ENCODE measurements at places on chromosomes 5 and 9.

DNA sequence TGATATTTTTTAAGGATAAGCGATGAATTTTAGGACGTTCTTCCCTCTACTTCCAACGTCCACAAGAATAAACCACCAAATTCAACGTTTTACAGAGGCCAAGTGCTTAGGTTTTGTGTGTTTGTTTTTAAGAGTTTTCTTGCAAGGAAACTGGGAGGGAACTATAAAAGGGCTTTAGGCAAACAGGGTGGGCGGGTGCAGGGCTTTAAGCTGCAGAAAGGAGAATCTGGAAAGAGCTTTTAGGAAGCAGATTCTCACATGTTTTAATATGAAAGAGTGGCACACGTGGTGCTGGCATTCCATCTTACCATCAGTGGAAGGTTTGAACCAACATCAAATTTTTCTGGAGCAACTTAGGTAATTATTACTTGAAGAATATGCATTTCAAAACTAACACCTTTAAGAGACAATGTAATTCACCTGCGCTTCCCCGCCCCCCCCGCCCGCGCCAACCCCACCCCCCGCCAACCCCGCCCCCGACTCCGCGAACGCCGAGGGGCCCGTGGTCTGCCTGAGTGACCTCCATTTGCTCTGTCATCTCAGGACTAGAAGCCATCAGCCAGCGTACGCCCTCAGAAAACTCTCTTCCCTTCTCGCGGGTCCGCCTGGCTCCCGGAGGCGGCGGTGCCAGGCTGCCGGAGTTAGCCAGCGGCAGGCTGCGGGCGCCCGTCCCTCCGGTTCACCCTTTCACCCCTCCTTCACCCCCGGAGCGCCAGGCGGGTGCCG is 911 bp upstream of the PIK3R1 start:
- no peak for DNase-seq

DNA sequence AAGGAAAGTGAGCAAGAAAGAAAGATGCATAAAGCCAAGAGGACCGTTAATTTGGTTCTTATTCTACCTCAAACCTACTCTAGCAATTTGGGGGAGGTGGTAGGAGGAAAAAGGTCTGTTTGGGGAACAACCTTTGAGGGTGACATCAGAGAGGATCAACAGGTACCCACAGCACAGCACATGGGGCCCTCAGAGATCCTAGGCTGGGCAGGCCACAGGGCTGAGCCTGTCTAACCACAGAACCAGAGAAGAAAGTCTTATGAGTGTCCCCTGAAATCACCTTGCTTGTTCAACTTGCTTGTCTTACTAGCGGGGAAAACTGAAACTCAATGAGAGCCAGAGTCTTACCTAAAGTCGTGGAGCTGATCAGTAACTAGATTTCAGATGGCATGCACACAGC is 385.2 kb downstream of the SPOCK1 start:
- DNase-seq = no peak

GRCh38 chr5:172481011-172481800 is 26.9 kb upstream of the SH3PXD2B start:
- no peak for DNase-seq

DNA sequence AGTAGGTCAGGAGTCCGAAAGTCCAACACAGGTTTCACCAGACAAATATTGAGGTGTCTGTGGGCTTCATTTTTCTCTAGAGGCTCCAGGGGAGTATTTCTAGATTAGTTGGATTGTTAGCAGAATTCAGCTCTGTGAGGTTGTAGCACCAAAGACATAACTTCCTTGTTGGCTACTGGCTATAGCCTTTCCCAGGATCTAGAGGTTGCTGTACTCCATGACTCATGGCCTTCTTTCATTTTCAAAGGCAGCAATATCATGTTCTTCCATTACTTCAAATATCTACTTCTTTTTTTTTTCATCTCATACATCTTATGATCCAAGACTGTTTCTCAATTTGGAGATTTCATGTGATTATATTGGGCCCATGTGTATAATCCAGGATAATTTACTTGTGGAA is 404.0 kb upstream of the FAM174A start:
- DNase-seq = no peak

DNA sequence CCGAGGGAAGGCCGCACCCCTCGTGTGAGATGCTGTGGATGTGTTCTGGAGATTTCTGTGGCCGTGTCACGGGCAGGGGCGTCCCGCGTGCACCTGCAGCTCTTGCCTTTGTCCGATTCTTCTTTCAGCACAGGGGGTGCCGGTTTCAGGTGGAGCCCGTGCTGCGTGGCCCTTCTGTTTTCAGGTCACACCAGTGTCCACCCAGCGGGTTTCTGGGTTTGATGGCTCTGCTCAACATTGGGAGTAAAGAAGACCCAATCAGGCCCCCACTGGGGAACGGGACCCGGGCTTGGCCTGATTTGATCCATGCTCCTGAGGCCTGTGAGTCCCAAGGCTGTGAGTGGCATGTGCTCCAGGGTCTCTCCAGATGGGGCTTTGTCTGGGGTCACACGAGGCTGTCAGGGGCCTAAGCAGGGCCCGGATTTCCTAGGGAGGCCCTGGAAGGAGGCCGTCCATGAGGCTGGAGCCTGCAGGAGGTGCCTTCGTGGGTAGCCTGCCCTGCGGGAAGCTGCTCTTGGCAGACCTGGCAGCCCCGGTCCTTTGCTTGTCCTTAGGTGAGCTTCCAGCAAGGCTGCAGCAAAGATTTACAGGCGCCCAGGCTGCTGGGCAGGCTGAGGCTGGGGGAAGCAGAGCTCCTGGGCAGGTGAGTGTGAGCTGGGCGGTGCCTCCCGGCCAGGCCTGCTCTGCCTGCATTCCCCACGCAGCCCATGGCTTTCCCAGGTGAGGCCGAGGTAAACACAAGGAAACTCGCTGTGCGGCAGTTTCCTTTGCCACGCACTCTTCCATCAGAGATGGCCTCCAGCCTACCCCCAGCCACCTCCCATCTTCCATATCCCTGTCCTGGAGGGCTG is 12.8 kb downstream of the MRPL36 start:
- no peak for DNase-seq

DNA sequence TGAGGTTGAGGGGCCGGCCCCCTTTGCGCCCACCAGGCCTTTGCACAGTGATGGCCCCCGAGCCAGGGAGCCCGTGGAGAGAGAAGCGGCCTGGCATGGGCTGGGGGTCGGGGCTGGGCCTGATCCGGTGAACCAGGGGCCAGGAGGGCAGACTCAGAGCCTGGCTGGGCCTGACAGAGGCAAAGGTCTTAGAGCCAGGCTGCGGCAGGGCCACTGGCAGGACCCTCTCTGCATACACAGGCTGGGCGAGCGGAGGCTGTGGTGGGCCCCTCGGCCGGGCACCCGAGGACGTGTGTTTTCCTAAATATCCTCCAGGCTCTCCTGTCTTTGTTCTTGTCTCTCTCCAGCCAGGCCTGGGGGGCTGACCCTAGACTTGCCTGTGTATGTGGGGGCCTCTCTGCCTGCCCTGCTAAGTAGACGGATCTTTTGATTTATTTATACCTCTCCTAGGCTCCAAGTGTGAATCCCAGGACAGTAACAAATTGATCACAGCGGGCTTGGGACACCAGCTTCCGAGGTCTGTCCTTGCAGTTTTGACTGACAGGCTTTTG is 933 bp downstream of the NEK6 start:
- DNase-seq = no peak

DNA sequence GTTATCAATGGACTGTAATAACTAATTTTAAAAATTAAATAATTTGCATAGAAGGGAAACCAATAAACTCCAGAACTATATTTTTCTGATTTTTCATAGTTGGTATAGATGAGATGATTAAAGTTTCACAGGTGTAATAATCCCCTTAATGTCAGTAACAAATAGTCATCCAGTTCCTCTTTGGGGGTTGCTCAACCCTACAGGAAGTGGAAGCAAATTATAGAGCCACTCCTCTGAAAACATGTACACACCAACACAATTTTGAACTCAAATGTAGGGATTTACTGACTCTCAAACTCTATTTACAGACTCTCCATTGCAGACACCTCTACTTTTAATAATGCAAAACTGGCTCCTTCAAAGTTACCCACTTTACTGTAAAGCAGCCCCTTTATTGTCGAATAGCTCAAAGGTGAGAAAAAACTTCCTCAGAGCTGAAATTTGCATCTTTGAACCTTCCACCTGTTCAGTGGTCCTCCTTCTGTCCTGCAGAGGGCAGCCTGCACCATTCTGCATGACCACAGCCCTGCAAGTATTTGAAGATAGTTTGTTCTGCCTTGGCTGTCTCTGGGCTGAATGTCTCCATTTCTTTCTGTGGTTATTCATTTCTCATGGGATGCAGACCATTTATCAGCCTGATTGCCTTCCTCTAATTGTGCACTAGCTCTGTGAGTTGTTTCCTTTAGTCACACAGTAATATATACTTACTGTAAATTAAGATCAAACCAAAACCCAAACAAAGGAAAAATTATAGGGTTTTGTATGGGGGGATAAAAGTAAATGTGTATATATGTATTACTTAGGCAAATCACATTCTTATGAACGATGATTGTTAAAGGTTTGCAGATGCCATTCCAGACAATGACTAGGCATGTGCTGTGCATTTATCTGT is 383.2 kb upstream of the SGCD start:
- DNase-seq = no peak

GRCh38 chr9:4235871-4236804 is 63.7 kb downstream of the GLIS3 start:
- DNase-seq = no peak

- DNase-seq = no peak
Observed at GRCh38 chr5:107661038-107661649, 9.6 kb downstream of the EFNA5 start.

DNA sequence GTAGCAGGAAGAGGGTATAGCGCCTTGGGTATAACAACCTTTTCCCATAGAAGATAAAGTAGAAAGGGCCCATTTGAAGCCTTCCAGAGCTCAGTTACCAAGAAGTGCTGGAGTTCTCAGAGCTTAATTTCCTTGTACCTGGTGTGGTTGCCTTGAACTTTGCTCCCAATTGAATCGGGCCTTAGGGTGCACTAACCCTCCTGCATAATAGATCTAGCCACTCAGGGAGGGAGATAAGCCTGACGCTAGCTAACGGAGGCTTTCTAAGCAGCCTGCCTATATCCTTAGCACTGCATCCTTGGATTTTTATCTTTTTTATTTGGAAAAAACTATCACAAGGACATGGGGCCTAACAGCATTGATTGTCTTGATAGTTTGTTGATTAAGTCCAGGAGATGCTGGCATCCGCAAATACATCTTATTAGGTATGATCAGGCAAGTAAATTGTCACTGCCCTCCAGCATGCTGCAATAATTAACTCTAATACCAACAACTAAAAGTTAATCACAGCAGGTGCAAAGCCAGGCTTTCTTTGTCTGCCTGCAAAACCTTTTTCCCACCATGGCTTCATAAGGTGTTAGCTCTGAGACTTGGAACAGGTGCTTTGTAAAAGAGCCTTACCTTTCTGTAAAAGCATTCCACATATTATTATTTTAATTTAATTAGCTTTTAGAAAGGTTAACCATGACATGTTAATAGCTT is 199.4 kb downstream of the SREK1 start:
- no peak for DNase-seq

DNA sequence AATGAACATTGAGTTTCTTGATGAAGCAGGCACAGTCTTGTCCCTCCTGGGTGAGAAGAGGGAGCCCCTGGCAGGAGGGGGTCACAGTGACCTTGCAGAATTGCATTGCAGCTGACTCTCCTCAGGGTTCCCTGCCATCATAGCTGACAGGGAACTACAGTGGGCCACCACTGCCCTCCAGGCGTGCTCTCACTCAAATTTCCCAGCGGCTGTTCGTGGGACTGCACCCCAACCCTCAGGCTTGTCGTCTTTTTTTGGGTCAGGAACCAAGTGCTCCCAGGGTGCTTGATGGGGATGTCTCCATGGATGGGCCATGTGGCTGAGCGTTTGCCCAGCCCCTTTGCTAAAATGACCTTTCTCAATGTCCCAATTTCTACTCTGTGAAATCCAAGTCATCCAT is 215.8 kb downstream of the MELK start:
- no peak for DNase-seq

- DNase-seq = no peak
Observed at GRCh38 chr5:2022436-2022835, 139.7 kb upstream of the IRX4 start.

DNA sequence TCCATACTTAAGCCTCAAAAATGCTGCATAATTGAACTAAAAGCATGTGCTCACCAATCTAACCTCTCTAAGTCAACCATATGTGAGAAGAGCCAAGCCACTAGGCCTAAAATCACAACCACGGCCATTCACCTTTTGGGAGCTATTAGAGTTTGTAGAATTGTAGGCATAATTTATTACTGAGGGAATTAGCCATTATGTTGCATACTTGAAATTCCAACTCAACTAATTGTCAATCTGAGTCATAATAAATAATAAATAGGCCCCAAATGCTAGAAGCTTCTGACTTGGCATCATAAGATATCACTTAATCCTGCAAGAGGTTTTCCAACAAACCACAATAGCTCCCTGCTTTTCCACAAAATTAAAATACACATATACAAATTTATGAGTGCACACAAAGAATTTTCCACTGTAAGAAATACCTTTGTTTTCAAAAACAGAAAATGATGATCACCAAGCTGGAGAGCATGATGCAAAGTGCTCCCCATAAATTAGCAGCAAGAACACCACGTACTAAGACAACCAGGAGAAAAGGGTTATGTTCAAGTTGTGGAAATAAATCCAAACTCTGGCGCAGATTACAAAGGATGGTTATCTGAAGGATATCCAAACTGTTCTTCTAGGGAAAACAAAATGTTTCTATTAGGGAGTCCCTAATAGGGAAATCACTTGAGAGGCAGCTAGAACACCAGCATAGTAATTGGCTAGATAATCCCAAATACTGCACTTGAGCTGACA is 250.0 kb upstream of the SLC30A5 start:
- DNase-seq = no peak

GRCh38 chr9:79256691-79257213 is 315.0 kb upstream of the TLE4 start:
- no peak for DNase-seq

GRCh38 chr5:136615251-136616119 is 250.1 kb upstream of the TRPC7 start:
- no peak for DNase-seq

GRCh38 chr5:149759563-149759962 is 29.5 kb downstream of the PPARGC1B start:
- DNase-seq = no peak

- no peak for DNase-seq
Observed at GRCh38 chr5:56060276-56061110, 65.7 kb upstream of the IL6ST start.

DNA sequence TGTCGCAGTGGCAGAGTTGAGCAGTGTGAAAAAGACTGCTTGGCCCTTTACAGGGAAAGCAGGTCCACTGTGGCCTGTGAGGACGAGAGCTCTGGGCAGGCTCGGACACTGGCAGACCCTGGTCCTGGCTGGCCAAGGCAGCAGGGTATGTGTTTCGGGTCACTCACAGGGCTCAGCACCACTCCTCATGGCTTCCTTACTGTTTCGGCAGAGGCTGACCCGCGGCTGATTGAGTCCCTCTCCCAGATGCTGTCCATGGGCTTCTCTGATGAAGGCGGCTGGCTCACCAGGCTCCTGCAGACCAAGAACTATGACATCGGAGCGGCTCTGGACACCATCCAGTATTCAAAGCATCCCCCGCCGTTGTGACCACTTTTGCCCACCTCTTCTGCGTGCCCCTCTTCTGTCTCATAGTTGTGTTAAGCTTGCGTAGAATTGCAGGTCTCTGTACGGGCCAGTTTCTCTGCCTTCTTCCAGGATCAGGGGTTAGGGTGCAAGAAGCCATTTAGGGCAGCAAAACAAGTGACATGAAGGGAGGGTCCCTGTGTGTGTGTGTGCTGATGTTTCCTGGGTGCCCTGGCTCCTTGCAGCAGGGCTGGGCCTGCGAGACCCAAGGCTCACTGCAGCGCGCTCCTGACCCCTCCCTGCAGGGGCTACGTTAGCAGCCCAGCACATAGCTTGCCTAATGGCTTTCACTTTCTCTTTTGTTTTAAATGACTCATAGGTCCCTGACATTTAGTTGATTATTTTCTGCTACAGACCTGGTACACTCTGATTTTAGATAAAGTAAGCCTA is 15.7 kb downstream of the SQSTM1 start:
- DNase-seq = peak; percentile 44

- DNase-seq = peak; percentile 32
Observed at GRCh38 chr9:112037281-112038016, 137.6 kb downstream of the SUSD1 start.
